ENCODE measurements at places on chromosomes 3 and 15.

- no peaks in the 10 kb centered on the region for H3K36me3 ChIP-seq
- H3K4me3 ChIP-seq: no peak overlapping the region
- no peak overlapping the region for H3K27ac ChIP-seq
- H3K27me3 ChIP-seq: no peaks in the 10 kb centered on the region
- H3K4me1 ChIP-seq: peaks cover 15% of the 10 kb centered on the region
- no peak for DNase-seq
Measured at GRCh38 chr3:144553301-144553700, 581.7 kb downstream of the DIPK2A start.

GRCh38 chr15:40931300-40932142, 2.4 kb downstream of the DLL4 start:
- H3K27ac ChIP-seq: no peak overlapping the region
- DNase-seq: no peak
- peaks cover 41% of the 10 kb centered on the region for H3K4me1 ChIP-seq
- peaks cover 34% of the 10 kb centered on the region for H3K27me3 ChIP-seq
- no peak overlapping the region for H3K4me3 ChIP-seq

- no peaks in the 10 kb centered on the region for H3K27me3 ChIP-seq
- no peaks in the 10 kb centered on the region for H3K36me3 ChIP-seq
- H3K4me3 ChIP-seq: no peak overlapping the region
- no peak for DNase-seq
- H3K27ac ChIP-seq: no peak overlapping the region
Measured at GRCh38 chr3:102144063-102144462, 290.8 kb upstream of the ZPLD1 start.

- H3K4me3 ChIP-seq: no peak overlapping the region
- no peaks in the 10 kb centered on the region for H3K27me3 ChIP-seq
- H3K36me3 ChIP-seq: peaks cover 4% of the 10 kb centered on the region
- no peak for DNase-seq
Measured at GRCh38 chr15:101183226-101183930, 68.5 kb downstream of the CHSY1 start.

DNA sequence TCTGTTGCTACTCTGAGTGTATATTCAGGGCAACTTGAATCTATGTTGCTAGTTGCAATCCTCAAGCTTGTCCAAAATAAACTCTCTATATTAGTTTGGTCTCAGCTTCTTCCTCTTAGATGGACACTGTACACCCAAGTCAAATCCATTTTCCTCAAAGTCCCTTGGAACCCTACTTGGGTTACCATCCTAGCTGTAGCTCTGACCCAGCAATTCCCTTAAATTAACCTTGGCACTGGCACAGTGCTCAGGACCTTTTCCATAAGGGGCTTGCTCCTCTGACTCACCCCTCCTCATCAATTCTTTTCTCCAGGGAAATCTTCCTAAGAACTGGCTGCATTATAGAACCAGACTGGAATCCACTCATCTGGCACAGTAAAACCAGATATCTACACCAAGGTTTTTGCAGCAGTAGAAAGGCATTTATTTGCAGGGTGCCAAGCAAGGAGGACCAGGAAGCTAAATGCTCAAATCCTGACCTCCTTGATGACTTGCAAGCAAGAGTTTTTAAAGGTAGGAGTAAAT, 44.9 kb upstream of the B3GALNT1 start:
- H3K4me1 ChIP-seq: no peaks in the 10 kb centered on the region
- no peaks in the 10 kb centered on the region for H3K36me3 ChIP-seq
- no peak for DNase-seq
- H3K27ac ChIP-seq: no peak overlapping the region
- H3K27me3 ChIP-seq: peaks cover 14% of the 10 kb centered on the region

DNA sequence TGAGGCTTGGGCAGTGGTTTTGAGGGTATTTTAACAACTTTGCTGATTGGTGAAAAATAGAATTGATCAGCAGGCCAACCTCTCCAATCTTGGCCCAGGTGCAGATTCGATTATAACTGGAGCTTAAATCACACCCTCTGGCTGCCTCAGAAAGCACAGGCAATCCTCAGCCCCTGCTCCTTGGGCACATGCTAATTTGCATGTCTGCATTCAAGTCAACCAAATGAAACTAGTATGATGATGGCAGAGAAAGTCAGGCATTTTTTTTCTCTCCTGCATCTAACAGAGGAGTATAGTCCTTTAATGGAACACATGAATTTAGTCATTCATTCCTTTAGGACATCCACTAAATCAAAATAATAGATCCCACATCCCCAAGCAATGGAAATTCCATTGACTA, 16.8 kb upstream of the NMNAT3 start:
- no peak overlapping the region for H3K4me3 ChIP-seq
- H3K4me1 ChIP-seq: peaks cover 2% of the 10 kb centered on the region
- H3K27me3 ChIP-seq: peaks cover 19% of the 10 kb centered on the region

DNA sequence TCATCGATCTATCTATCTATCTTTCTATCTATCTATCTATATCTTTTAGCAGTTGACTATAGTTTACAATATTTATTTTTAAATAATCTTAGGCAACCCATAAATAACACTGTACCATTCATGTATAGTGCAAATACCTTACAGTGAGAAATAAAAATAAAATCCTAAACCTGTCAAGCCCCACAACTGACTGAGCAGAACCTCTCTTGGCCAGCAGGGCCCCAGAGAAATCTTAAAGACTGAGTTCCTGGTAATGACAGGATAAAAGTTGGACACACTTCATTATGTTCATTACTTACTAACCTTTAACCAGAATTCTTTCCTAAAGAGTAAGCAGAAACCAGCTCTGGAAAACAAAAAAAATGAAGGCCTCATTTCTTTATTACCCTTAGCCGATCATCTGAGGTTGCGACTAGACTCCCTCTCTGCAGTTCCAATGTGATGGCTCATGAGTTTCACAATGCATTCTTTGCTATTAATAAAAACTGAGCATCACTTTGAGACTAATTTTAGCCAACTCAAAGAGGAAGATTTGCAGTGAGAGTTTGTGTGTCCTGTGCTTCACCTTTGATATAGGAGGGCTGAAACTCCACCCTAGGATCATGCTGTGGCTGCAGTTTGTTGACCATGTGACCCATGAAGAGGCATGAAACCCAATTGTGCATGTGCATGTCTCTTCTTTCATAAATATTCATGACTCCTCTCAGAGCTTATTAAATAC, 1072.0 kb downstream of the NSUN3 start:
- DNase-seq: no peak
- H3K27me3 ChIP-seq: no peaks in the 10 kb centered on the region
- no peak overlapping the region for H3K27ac ChIP-seq

GRCh38 chr15:62665449-62665848, 377.1 kb upstream of the TPM1 start:
- no peaks in the 10 kb centered on the region for H3K27me3 ChIP-seq
- H3K36me3 ChIP-seq: no peaks in the 10 kb centered on the region
- H3K4me1 ChIP-seq: peaks cover 4% of the 10 kb centered on the region
- H3K4me3 ChIP-seq: no peak overlapping the region
- DNase-seq: no peak

DNA sequence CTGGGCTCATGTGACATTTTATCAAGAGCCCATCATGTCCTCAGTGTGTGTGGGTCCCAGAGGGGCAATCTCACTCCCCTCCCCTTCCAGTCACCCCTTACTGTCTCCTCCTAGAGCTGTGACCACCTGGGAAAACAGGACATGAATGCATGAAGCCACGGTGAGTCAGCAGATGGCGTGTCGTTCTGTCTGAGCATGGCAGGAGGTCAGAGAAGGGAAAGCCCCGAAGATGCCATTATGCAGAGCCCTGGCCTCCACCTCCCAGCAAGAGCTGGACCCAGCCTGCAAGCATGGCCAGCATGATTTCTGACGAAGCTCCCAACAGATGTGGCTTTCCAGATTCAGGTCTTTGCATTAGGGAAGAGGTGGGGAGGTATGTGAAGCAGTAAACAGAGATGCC, 118.5 kb downstream of the TLE3 start:
- no peak overlapping the region for H3K27ac ChIP-seq
- H3K4me1 ChIP-seq: no peaks in the 10 kb centered on the region
- H3K4me3 ChIP-seq: no peak overlapping the region
- H3K27me3 ChIP-seq: peaks cover 9% of the 10 kb centered on the region

DNA sequence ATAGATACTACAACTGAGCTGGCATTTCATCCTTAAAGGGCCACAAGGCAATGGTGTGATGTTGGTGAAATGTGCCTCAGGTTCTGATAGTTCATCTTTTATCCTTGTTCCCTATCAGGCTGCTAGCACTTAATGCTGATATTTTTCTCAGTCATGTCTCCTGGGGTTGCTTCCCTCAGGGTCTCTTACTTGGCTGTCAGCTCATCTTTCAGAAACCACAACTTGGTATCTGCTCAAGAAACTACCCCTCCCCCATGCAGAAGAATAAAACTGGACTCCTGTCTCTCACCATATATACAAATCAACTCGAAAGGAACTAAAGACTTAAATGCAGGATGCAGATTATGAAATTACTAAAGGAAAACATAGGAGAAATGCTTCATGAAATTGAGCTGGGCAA, 308.1 kb downstream of the CHST2 start:
- H3K27ac ChIP-seq: no peak overlapping the region
- H3K4me1 ChIP-seq: no peaks in the 10 kb centered on the region
- no peaks in the 10 kb centered on the region for H3K36me3 ChIP-seq
- DNase-seq: no peak
- H3K4me3 ChIP-seq: no peak overlapping the region

GRCh38 chr3:183892610-183893214, 8.0 kb upstream of the PARL start:
- no peaks in the 10 kb centered on the region for H3K36me3 ChIP-seq
- no peak overlapping the region for H3K27ac ChIP-seq
- H3K27me3 ChIP-seq: no peaks in the 10 kb centered on the region
- H3K4me1 ChIP-seq: no peaks in the 10 kb centered on the region
- no peak for DNase-seq

GRCh38 chr15:52651868-52652267, 27.3 kb downstream of the ATOSA start:
- DNase-seq: peak; percentile 61

GRCh38 chr3:112873632-112874031, 27.0 kb upstream of the CD200R1L start:
- no peaks in the 10 kb centered on the region for H3K27me3 ChIP-seq
- no peak overlapping the region for H3K27ac ChIP-seq
- H3K4me1 ChIP-seq: no peaks in the 10 kb centered on the region
- no peak overlapping the region for H3K4me3 ChIP-seq
- DNase-seq: no peak
- no peaks in the 10 kb centered on the region for H3K36me3 ChIP-seq

DNA sequence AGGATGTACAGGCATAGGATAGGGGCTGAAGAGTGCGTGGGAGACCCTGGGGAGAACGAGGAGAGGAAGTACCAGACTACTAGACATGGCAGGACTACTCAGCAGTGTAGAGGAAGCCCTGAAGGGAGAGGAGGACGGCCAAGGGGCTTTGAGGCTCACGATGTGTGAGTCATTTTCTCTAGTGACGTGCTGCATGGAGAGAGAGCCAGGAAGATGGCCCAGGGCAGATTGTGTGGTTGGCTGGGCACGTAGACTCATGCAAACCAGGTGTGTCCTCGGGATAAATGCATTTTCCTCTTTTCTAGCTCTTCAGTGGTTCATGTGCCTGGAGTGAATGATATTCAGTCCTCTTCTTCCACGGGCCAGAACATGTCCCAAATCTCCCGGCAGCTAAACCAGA, 115.0 kb upstream of the ABHD17C start:
- H3K27ac ChIP-seq: no peak overlapping the region
- DNase-seq: no peak
- no peak overlapping the region for H3K4me3 ChIP-seq
- peaks cover 45% of the 10 kb centered on the region for H3K36me3 ChIP-seq

DNA sequence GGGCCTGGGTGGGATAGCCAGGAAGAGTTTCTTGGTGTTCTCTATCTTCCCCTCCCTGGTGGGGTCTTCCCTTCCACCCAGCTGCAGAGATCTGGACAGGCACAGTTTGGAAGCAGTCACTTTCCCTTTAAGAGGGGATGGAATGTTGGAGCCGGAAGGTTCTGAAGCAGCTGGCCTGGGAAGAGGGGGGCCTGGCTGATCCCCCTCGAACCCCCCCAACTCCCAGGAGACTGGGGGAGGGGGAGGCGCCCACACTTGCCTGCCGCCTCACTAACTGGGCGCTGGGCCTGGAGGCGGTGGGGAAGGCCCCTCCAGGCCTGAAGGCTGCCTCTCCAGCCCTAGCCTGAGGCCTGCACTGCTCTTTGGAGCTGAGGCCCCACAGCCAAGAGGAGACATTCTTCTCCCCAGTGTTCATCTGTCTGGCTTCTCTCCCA, 1.4 kb downstream of the DVL3 start:
- H3K4me1 ChIP-seq: peaks cover 7% of the 10 kb centered on the region
- H3K27me3 ChIP-seq: no peaks in the 10 kb centered on the region
- H3K27ac ChIP-seq: peak overlapping the region; percentile 99
- peak overlapping the region; percentile 100 for H3K4me3 ChIP-seq
- peaks cover 12% of the 10 kb centered on the region for H3K36me3 ChIP-seq
- peak; percentile 58 for DNase-seq

- no peaks in the 10 kb centered on the region for H3K27me3 ChIP-seq
- H3K4me1 ChIP-seq: no peaks in the 10 kb centered on the region
- no peak overlapping the region for H3K27ac ChIP-seq
- no peak for DNase-seq
- H3K4me3 ChIP-seq: no peak overlapping the region
Measured at GRCh38 chr3:73475175-73475574, 149.6 kb downstream of the PDZRN3 start.

DNA sequence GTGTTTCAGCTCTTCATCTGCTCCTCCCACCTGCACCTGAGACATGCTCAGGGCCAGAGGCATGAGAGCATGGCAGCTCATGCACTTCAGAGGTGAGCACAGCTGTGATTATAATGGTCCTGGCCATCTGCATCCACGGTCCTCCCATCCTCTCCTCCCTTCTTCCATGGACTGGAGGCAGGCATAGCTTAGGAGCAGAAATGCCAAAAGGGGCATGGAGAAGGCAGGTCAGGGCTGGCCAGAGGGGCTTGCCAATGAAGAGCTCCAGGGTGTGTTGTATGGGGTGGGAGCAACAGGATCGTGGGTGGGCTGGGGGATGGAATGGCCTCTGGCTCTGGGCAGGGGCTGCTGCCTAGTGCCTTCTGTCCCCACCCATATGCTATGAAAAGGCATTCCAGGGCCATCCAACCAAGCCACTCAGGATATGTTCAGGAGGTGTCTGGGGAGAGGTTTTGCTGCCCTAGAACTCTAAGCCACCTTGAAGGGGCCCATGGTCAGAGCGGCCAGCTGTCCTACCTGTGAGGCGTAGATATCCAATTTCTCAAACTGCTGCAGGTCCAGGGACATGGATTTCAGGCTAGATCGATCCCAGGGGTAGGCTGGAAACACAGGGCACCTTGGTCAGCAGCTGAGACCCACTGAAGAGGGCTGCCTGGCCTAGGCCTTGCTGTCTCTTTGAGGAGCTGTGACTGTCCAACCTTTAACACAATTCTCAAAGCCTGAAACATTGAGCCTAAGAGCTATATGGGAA, 26.1 kb downstream of the KY start:
- no peak overlapping the region for H3K27ac ChIP-seq
- no peaks in the 10 kb centered on the region for H3K27me3 ChIP-seq
- no peak for DNase-seq
- H3K4me3 ChIP-seq: no peak overlapping the region

GRCh38 chr3:188367678-188368077, 213.7 kb downstream of the LPP start:
- DNase-seq: no peak
- no peak overlapping the region for H3K27ac ChIP-seq
- H3K4me1 ChIP-seq: peaks cover 6% of the 10 kb centered on the region
- no peak overlapping the region for H3K4me3 ChIP-seq

GRCh38 chr3:129231331-129232119, 17.9 kb upstream of the COPG1 start:
- no peaks in the 10 kb centered on the region for H3K27me3 ChIP-seq
- H3K4me3 ChIP-seq: no peak overlapping the region
- no peak for DNase-seq
- peaks cover 2% of the 10 kb centered on the region for H3K4me1 ChIP-seq
- H3K27ac ChIP-seq: no peak overlapping the region

GRCh38 chr3:48662753-48663488, at the start of gene CELSR3:
Gene CELSR3 (minus strand): TSS chr3:48662886. CDS start chr3:48662634, 252 bp downstream.
- no peaks in the 10 kb centered on the region for H3K27me3 ChIP-seq
- peak; percentile 90 for DNase-seq
- H3K4me3 ChIP-seq: peak within 1 kb of the TSS; percentile 79
- peaks cover 5% of the 10 kb centered on the region for H3K4me1 ChIP-seq
- peak within 1 kb of the TSS; percentile 99 for H3K27ac ChIP-seq

Measured in neuronal stem cell (in vitro differentiated cells).